Kidney glomerular epithelial cell (primary cell): ENCODE measurements at places on chromosomes 7 and 10.
A peak's percentile ranks its signal among the peaks of the same experiment; 100 is the strongest.

DNA sequence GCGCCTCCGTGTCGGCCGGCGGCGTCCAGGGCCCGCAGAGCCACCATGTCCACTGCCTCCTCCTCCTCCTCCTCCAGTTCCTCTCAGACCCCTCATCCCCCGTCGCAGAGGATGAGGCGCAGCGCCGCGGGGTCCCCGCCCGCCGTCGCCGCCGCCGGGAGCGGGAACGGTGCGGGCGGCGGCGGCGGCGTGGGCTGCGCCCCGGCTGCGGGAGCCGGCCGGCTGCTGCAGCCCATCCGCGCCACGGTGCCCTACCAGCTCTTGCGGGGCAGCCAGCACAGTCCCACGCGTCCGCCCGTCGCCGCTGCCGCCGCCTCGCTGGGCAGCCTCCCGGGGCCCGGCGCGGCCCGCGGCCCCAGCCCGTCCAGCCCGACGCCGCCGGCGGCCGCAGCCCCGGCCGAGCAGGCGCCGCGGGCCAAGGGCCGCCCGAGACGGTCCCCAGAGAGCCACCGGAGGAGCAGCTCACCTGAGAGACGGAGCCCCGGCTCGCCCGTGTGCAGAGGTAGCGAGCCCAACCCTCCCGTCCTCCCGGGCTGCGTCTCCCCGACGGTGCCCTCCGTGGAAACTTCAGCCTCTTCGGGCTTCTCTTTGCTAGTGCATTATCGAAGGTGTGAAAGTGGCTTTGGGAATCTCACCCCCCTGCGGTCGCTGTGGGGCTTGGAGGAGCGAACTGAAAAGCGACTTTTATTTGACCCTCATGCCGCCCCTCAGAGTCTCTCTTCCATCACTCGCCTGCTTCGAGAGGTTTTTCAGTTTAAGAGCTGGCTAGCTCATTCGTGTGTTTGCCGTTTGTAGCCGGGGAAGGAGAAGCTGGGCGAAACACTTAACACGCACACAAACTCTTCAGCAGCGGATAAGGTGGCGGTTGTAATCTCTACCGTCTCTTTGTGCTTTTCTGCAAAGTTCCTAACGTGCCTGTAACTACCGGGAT lies 975 bp downstream of the GLCCI1 start:
- DNase-seq = no peak

DNA sequence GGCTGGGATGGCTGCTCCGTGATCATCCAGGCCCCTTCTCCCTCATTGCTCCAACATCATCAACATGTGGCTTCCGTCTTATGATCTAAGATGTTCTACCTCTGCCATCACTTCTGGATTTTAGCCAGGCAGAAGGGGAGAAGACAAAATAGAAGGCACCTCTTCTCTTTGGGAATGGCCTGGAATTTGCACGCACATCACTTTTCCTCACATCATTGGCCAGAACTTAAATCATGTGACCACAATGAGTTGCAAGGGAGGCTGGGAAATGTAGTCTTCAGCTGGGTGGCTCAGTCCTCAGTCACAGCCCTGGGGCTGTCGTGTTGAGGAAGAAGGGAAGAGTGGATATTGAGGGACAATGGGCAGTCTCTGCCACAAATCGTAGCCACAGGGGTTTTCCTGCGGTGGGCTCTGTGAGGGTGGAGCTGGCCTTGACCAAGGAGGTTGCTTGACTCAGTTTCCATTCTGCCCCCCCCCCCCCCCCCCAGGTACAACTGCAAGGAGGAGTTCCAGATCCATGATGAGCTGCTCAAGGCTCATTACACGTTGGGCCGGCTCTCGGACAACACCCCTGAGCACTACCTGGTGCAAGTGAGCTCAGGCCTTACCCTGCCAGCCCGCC lies 50.3 kb downstream of the PALD1 start:
- peak; percentile 39 for DNase-seq

- DNase-seq = no peak
Observed at GRCh38 chr10:79383974-79384606, 36.8 kb downstream of the PPIF start.

GRCh38 chr7:983616-984071 lies 663 bp downstream of the CYP2W1 start:
- DNase-seq = no peak

DNA sequence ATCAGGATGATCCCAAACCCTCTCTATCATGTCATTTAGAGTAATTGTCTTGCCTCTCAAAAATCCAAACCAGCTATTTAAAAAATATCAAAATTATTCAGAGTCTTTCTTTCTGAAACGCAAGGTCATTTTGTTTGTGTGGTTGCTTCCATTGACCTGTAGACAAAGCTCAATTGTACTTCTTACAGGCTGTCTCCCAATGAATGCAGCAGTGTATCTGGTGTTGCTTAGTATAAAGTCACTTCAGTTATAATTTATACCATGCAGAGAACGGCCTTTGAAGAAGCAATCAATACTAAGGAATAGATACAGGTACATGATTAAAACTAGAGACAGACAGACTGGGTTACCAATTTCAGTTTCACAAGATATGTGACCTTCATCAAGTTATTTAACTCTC lies 80.9 kb downstream of the DOCK4 start:
- DNase-seq = no peak

DNA sequence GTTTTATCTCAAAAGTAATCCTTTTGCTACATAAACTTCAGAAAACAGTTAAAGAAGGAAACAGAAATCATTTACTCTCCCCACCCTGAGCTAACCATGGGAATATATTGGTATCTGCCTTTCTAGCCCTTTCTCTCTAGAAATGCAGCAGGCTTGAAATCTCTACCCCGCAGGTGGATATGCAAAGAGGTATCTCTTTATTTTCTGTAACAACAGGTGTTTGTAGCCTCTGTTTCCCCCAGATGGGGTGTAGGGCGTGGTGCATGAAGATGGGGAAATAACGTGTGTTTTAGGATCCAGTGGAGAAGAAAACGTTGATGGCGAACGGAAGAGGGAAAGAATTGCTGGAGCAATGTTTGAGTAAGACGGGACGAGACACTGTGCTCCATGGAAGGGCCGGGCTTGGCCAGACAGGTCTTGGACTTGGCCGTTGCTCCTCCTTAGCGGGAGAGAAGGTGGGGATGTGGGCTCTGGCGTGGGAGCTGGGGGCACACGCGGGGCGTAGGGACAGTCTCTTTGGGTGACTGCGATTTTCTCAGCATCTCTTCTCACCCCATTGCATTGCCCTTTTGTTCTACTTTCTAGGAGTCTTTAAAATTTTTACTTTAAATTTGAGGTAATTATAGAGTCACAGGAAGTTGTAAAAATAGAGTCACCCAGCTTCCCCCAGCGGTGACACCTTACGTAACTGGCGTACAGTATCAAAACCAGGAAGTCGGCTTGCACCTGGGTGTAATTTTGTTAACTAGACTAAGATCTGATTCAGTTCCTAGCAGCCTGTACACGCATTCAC lies 82.9 kb downstream of the ELFN1 start:
- DNase-seq = no peak

DNA sequence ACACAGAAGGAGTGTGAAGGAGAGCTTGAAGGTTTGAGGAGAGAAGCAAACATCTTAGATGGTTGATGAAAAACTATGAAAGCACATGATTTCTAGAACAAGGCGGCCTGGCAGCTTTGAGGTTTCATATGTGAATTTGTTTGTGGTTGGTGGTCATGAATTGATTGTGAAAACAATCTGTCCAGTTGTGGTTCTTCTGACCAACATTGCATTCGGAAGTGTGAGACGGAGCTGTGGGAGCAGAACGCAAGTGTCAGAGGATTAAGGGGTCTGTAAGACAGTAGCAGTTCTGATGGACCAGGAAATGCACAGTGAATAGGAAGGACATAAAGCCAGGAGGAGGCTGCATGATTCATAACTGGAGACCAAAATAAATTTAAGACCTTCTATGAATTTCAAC lies 594.6 kb downstream of the NXPH1 start:
- DNase-seq = no peak

DNA sequence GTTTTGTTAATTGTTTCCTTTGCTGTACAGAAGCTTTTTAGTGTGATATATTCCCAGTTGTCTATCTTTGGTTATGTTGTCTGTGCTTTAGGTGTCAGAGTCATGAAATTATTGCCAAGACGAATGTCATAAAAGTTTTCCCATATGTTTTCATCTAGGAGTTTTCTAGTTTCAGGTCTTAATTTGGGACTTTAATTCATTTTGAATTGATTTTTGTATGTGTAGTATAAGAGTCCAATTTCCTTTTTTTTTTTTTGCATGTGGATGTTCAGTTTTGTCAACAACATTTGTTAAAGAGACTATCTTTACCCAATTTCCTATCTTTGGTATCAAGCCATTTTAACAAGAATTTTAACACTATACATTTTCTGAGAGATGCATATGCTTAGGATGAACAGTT lies 432.2 kb downstream of the CNTNAP2 start:
- no peak for DNase-seq

GRCh38 chr10:107444443-107444842 lies 279.9 kb upstream of the SORCS1 start:
- DNase-seq = no peak

DNA sequence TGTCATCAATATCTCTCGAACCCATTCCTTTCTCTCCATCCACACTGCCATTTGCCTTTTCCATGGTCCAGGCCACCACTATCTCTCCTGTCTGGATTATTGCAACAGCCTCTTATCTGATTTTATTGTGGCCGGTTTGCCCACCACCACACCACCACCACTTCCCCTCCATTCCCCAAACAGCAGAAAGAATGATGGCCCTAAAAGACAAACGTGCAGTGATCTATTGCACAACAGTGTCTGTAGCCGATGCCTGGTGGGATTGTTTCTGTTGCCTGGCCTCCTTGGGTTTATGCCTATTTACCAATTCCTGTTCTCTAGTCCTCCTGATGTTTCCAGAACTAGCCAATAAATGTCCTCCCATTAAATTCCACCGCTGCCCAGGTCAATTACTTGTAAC lies 10.2 kb upstream of the ST8SIA6 start:
- DNase-seq = no peak

DNA sequence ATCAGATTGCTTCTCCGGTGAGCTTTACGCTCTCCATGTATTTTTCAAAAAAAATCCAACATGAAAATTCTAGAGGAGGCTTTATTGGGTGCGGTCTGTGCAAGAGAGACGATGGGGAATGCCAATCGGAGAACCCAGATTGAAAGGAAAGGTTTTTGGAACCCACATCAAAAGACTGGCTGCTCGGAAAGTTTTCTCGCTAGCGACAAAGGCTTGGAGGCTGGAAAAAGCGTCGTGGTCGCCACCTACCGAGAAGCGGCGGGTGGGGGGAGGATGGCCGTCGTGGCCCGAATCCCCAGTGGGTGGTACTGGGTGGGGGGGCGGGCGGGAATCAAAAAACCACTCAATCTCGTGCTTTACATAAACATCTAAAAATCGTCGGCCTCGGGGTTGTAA lies 1.1 kb upstream of the GTF2I start:
- peak; percentile 43 for DNase-seq

GRCh38 chr10:124125305-124126116 lies 32.1 kb upstream of the CHST15 start:
- no peak for DNase-seq

DNA sequence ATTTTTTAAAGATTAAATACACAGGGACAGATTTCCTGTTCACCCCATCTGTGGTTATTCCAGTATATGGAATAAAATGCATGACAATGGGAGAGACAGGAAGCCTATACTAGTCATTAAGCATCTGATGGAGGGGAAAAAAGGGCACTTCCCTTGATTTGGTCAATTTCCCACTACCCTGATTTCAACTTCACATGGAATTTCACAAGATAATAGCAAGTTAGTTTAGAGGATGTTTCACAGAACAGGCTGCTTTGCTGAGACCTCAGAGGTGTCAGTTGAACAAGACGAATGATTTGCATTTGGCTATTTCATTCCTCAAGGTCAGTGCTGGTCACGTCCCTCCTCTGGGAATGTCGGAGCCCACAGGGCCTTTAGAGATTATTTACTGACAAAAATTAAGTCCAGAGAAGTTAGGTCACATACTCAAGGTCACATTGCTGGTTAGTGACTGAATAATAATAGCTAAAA lies 4.7 kb upstream of the ITPRIP start:
- no peak for DNase-seq

DNA sequence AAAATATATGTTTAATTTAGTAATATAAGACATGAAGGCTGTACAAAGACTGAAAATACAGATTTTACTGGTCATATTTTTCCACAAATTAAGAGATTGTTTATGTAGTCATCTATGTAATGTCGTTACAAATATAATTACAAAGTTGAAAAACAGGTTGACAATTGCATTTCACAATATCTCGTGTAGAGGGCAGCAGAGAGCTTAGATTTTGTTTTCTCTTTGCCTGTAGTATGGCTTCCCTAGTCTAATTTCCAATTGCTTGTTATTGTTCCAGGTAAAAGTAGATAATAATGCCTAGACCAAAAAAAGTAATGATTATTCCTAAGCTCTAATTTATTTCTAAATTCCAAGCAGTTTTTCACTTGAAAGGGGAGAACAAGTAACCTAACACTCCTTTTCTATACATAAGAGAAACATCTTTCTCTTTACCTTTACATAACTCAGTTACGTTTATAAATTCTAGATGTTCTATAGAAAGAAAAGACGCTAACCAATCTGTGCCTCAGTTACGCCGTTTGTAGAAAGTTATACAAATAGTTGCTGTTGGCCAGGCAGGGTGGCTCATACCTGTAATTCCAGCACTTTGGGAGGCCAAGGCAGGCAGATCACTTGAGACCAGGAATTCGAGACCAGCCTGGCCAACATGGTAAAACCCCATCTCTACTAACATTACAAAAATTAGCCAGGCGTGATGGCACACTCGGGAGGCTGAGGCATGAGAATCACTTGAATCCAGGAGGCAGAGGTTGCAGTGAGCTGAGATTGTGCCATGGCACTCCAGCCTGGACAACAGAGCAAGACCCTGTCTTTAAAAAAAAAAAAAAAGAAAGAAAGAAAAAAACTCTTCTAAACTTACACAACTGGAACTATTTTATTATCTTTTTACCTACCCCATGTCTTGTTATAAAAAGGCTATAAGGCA lies 30.0 kb downstream of the NET1 start:
- peak; percentile 66 for DNase-seq

DNA sequence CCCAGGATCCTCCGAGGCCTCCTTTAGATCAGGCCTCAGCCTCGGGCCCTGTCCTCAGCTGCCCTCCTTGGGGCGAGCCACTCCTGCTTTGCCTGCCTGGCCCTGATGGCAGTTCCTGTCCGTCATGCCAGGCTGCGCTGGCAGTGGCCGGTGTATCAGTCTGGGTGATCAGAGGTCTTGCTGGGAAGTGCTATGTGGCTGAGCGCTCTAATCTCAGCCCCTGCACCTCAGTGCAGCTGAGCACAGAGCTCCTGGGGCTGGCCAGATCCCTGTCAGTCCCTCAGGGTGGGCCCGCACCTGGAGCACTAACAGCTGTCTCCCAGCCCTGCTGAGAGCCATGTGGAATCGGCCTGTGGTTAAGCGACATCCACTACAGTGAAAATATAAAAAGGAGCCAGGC lies 14.8 kb upstream of the CFAP46 start:
- DNase-seq = no peak
